Lower lobe of right lung (tissue), 2 donors: ENCODE measurements at places on chromosomes 12 and 14. TPM values are rescaled to one million over a fixed set of nuclear protein-coding genes. Genes with fewer than 3 reads are reported as not detected.

- H3K27me3 ChIP-seq, result peaks cover 75% of the 10 kb centered on the region
- no peak overlapping the region for H3K27ac ChIP-seq
- peak overlapping the region; percentile 75 for H3K4me3 ChIP-seq
- no peaks in the 10 kb centered on the region for H3K36me3 ChIP-seq
- H3K4me1 ChIP-seq, result peaks cover 23% of the 10 kb centered on the region
Measured at GRCh38 chr12:48182631-48183030, 813 bp upstream of the CCDC184 start.

GRCh38 chr12:132685400-132685799 lies 1.7 kb downstream of the POLE start:
- no peaks in the 10 kb centered on the region for H3K27me3 ChIP-seq
- H3K36me3 ChIP-seq, result no peaks in the 10 kb centered on the region
- DNase-seq, result no peak
- peaks cover 14% of the 10 kb centered on the region for H3K4me1 ChIP-seq
- H3K27ac ChIP-seq, result no peak overlapping the region
- H3K4me3 ChIP-seq, result no peak overlapping the region

DNA sequence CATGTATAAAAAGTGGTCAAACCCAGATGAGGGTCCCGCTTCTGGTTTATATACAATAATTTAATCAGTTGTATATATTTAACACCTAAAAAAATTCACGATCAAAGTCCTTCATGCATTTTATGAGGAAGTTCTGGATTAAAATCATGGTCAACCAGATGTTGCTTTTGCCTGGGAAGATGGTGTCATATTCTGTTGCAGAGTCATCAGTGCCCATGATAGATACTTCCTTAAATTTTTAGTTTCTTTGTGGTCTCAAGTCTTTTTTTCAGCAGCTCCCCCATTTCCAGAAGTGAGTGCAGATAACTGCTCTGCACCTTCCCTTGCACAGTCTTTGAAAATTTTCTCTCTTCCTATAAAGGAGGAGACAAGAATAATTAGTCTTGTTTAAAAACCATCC lies 16.1 kb downstream of the ERP29 start:
- H3K27me3 ChIP-seq, result no peaks in the 10 kb centered on the region
- no peak for DNase-seq
- peaks cover 8% of the 10 kb centered on the region for H3K4me1 ChIP-seq
- H3K4me3 ChIP-seq, result no peak overlapping the region
- H3K36me3 ChIP-seq, result peaks cover 71% of the 10 kb centered on the region
- H3K27ac ChIP-seq, result no peak overlapping the region

- H3K36me3 ChIP-seq, result no peaks in the 10 kb centered on the region
- no peak for DNase-seq
- H3K27ac ChIP-seq, result peak overlapping the region; percentile 85
- H3K4me1 ChIP-seq, result peaks cover 31% of the 10 kb centered on the region
- peak overlapping the region; percentile 51 for H3K4me3 ChIP-seq
Measured at GRCh38 chr12:52235001-52235764, 2.1 kb downstream of the KRT7 start.

GRCh38 chr14:24274101-24274543 lies 2.7 kb upstream of the RABGGTA start:
- H3K27me3 ChIP-seq, result no peaks in the 10 kb centered on the region
- no peak overlapping the region for H3K4me3 ChIP-seq
- peaks cover 75% of the 10 kb centered on the region for H3K4me1 ChIP-seq
- peak overlapping the region; percentile 98 for H3K27ac ChIP-seq
- H3K36me3 ChIP-seq, result peaks cover 11% of the 10 kb centered on the region
- no peak for DNase-seq

DNA sequence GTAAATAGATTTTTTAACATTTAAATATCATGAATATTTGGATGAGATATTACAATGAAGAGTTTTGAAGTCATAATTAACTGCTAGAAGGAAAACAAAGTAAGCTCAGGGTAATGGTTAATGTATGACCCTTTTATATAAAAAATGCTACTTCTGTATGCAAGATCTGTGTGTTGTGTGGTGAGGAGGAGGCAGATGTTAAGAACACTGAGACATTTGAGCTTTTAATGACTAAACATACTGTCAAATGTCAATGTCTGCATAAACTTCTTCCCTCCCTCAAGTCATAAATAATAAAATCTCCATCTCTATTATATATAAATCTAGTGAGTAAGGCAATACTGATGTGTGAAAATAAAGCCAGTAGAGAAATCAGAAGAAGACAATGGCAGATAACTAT lies 1.4 kb downstream of the TPH2 start:
- no peak for DNase-seq
- peaks cover 31% of the 10 kb centered on the region for H3K27me3 ChIP-seq
- no peak overlapping the region for H3K4me3 ChIP-seq
- no peaks in the 10 kb centered on the region for H3K4me1 ChIP-seq
- no peaks in the 10 kb centered on the region for H3K36me3 ChIP-seq
- no peak overlapping the region for H3K27ac ChIP-seq

DNA sequence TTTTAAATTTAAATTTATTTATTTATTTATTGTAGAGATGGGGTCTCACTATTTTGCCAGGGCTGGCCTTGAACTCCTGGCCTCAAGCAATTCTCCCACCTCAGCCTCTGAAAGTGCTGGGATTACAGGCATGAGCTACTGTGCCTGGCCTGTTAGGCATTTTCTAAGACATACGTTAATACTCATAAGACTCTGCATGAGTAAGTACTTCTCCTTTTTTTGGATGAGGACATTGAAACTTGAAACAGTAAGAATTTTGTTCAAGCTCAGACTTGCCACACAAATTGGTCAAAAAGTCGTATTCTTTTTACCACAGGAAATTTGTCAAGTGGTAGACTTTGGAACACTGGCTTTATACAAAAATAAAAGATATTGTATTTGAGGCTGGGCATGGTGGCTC lies 187.4 kb upstream of the RASSF8 start:
- no peak for DNase-seq
- no peaks in the 10 kb centered on the region for H3K4me1 ChIP-seq
- H3K36me3 ChIP-seq, result no peaks in the 10 kb centered on the region
- H3K4me3 ChIP-seq, result no peak overlapping the region
- no peaks in the 10 kb centered on the region for H3K27me3 ChIP-seq

- no peaks in the 10 kb centered on the region for H3K4me1 ChIP-seq
- H3K27me3 ChIP-seq, result no peaks in the 10 kb centered on the region
Measured at GRCh38 chr12:70828351-70828750, 92.2 kb downstream of the PTPRR start.

DNA sequence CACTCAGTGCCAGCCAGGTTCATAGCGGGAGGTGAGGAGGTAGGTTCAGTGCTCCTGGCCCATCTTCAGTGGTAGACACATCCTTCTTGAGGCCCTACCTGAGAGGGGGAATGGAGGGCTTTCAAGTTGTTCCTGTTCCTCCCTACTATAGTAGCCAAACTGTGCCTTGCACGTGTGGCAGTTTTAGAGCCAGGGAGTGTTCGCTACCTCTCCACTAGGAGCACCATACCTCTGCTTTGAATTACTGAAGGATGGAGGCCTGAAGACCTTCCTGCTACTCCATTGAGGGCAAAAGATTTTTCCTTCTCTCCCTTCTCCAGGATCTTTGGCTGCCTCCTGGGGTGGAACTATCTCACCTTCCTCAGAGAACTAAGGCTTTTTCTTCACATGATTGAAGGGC lies 5.9 kb upstream of the ALG10 start:
- DNase-seq, result no peak
- no peak overlapping the region for H3K4me3 ChIP-seq
- peaks cover 4% of the 10 kb centered on the region for H3K4me1 ChIP-seq
- no peaks in the 10 kb centered on the region for H3K36me3 ChIP-seq
- H3K27ac ChIP-seq, result no peak overlapping the region
- H3K27me3 ChIP-seq, result no peaks in the 10 kb centered on the region

DNA sequence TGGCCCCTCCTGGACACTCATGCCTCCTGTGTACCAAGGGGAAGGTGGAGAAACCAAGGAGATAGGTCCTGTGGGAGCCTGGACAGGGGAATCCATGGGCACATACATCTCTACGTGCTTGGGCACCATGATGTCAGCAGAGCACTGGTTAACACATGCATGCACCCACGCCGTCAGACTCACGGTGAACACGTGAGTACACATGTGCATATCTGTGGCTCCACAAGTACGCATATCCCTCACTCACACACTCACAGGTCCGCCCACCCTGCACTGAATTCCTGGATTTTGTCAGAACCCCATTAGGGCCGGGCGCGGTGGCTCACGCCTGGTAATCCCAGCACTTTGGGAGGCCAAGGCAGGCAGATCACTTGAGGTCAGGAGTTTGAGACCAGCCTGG lies 29.1 kb upstream of the COX6A1 start:
- no peak overlapping the region for H3K27ac ChIP-seq
- no peak for DNase-seq
- H3K4me1 ChIP-seq, result no peaks in the 10 kb centered on the region

DNA sequence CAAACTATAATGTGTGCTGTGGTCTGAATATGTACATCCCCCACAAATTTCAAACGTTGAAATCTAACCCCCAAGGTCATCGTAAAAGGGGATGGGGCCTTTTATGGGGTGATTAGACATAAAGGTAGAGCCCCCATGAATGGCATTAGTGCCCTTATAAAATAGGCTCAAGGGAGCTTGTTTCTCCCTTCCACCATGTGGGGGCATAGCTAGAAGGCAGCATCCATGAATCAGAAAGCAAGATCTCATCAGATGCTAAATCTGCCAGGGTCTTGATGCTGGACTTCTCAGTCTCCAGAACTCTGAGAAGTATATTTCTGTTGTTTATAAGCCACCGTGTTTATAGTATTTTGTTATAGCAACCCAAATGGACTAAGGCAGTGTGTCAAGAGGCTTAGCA lies 33.4 kb upstream of the IGF1 start:
- no peak overlapping the region for H3K27ac ChIP-seq
- no peak for DNase-seq
- no peaks in the 10 kb centered on the region for H3K36me3 ChIP-seq
- H3K4me1 ChIP-seq, result no peaks in the 10 kb centered on the region

DNA sequence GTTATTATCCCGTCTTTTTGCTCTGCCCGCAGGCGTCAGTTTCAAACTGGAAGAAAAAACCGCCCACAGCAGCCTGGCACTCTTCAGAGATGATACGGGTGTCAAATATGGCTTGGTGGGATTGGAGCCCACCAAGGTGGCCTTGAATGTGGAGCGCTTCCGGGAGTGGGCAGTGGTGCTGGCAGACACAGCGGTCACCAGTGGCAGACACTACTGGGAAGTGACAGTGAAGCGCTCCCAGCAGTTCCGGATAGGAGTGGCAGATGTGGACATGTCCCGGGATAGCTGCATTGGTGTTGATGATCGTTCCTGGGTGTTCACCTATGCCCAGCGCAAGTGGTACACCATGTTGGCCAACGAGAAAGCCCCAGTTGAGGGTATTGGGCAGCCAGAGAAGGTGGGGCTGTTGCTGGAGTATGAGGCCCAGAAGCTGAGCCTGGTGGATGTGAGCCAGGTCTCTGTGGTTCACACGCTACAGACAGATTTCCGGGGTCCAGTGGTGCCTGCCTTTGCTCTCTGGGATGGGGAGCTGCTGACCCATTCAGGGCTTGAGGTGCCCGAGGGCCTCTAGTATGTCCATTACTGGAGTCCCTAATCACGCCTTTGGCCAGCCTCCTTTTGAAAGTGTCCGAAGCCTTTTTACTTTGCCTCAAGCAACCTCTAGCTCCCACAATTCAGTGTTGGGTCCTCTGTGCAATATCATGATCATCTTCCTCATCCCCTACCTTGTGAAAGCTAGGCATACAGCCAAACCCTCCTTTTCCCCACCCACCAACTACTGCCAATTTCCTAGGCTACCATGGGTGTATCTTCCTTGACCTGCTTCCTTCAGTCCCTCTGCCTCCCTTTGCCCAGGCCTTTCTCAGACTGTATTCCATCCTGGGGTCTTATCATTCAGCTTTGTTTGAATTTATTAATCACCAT lies 891 bp downstream of the SPRYD4 start:
- peak overlapping the region; percentile 89 for H3K4me3 ChIP-seq
- H3K27me3 ChIP-seq, result no peaks in the 10 kb centered on the region
- H3K4me1 ChIP-seq, result peaks cover 26% of the 10 kb centered on the region
- H3K36me3 ChIP-seq, result peaks cover 10% of the 10 kb centered on the region

DNA sequence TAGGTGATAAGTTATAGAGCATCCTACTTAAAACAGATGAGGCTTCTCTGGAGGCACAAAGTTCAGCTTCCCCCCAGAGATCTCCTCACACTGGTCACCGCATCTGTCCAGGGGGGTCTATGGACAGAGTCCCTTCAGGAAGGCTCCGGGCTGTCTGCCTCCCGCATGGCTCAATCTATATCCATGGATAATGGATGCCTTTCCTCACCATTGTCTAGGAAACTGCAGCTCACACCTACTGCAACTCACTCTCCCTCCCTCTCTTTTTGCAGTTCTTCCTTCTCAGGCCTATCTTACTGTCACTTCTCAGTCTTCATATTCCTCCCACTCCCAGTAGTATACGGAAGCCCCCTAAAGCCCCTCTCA lies 100.6 kb upstream of the BCL2L14 start:
- no peaks in the 10 kb centered on the region for H3K4me1 ChIP-seq
- no peaks in the 10 kb centered on the region for H3K27me3 ChIP-seq
- H3K27ac ChIP-seq, result no peak overlapping the region
- DNase-seq, result no peak
- no peak overlapping the region for H3K4me3 ChIP-seq

GRCh38 chr12:27081668-27082111 lies 688 bp downstream of the C12orf71 start:
- no peaks in the 10 kb centered on the region for H3K27me3 ChIP-seq
- no peak overlapping the region for H3K4me3 ChIP-seq
- DNase-seq, result no peak
- H3K27ac ChIP-seq, result no peak overlapping the region
- H3K36me3 ChIP-seq, result no peaks in the 10 kb centered on the region
- H3K4me1 ChIP-seq, result peaks cover 3% of the 10 kb centered on the region

- H3K4me3 ChIP-seq, result no peak overlapping the region
- H3K36me3 ChIP-seq, result no peaks in the 10 kb centered on the region
- peaks cover 7% of the 10 kb centered on the region for H3K27me3 ChIP-seq
- H3K4me1 ChIP-seq, result peaks cover 27% of the 10 kb centered on the region
- H3K27ac ChIP-seq, result no peak overlapping the region
Measured at GRCh38 chr12:51388069-51388799, 3.0 kb downstream of the GALNT6 start.

The LBHD2 gene
- not detected for total RNA-seq

The CIROP gene
- not detected for total RNA-seq

The MAGOHB gene
- total RNA-seq, result 19.7 TPM

The ERBB3 gene
- total RNA-seq, result 80.5 TPM

The CCDC196 gene
- not detected for total RNA-seq

The LRRIQ1 gene
- 10.6 TPM for total RNA-seq

The LACRT gene
- total RNA-seq, result not detected

The ABCD2 gene
- total RNA-seq, result 0.47 TPM
